Stimulated activated CD8-positive, alpha-beta memory T cell treated with anti-CD3 and anti-CD28 coated beads, Interleukin-7, amount 100 ng/mL, for 1 hour (primary cell): ENCODE measurements at places on chromosomes 11 and 22.

GRCh38 chr11:93622043-93622442 is 39.4 kb upstream of the CEP295 start:
- no peak for DNase-seq

DNA sequence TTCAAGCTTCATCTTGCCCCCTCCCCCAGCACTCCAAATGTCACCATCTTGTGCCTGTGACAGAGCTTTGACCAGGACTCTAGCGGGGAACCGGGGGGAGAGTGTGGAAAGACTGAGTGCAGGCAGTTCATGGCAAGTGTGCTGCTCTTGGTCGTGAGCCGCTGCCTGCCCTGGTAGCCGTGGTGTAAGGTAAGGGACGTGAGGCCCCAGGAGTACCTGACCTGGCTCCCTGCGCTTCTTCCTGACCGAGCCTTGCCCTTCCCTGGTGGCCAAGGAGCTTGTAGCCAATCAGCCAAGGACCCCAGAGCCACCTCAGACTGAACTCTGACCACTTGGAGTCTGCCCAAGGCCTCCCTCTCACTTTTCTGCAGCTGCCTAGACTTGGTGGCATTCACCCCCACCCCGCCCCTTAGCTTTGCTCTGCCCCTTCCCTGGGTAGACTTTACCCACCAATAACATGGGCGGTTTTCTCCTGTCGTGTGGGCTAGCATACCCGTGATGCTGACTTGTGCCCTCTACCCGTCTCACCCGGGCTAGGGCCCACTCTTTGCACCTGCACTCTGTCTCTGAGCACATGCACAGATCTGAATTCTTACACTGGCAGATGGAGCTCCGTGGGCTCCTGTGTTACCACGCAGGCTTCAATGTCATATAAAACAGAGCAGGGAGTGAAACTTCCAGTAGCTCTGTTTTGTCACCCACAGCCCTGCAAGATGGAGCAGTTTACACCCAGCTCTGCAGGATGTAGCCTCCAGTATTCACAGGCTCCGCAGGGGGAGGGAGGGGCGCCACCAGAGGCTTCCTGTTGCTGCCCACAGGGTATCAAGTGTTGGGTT is 1.5 kb downstream of the DGKZ start:
- no peak for DNase-seq

DNA sequence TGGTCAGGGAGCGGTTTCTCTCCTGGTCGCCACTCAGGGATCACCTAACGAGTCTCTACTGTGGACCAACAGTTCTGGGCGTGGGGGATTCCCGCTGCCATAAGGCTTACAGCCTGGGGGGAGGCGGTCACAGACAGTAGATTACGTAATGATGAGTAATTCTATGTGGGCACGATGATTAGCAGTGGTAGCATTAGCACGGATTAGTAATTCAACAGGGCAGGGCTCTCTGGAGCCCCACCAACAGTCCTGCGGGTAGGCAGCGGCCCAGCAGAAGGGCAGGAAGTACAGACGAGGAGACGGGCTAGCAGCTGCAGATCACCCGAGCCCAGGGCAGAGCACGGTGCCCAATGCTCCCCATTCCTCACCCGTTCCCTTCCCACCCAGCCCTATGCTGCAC is 3.6 kb downstream of the SHISAL1 start:
- no peak for DNase-seq

DNA sequence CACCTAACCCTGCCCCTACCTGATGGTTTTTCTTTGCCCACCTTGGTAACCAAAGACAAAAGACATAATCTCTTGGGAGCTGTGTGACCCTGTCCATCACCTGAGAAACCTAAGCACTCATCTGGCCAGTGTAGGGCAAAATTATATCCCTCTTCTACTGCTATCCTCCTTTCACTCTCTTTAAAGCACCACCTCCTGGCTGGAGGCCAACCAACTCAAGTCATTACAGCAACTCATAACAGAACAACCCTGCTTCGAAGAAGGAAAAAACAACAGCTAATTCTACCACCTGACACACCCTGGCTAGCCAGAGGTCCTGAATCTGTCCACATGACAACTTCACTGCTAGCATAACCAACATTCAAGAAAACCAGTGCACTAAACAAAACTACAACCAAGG is 45.5 kb downstream of the GAS2 start:
- DNase-seq: no peak

DNA sequence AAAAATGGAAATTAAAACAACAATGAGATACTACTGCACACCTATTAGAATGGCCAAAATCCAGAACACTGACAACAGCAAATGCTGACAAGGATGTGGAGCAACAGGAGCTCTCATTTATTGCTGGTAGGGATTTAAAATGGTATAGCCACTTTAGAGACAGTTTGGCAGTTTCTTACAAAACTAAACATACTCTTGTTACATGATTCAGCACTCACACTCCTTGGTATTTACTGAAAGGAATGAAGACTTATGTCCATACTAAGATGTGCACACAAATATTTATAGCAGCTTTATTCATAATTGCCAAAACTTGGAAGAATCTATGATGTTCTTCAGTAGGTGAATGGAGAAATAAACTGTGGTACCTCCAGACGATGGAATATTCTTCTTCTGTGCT is 40.8 kb downstream of the PGM2L1 start:
- no peak for DNase-seq

GRCh38 chr11:128294671-128295050 is 292.7 kb downstream of the ETS1 start:
- DNase-seq: no peak

- no peak for DNase-seq
Observed at GRCh38 chr11:87454241-87454640, 416.5 kb downstream of the TMEM135 start.

DNA sequence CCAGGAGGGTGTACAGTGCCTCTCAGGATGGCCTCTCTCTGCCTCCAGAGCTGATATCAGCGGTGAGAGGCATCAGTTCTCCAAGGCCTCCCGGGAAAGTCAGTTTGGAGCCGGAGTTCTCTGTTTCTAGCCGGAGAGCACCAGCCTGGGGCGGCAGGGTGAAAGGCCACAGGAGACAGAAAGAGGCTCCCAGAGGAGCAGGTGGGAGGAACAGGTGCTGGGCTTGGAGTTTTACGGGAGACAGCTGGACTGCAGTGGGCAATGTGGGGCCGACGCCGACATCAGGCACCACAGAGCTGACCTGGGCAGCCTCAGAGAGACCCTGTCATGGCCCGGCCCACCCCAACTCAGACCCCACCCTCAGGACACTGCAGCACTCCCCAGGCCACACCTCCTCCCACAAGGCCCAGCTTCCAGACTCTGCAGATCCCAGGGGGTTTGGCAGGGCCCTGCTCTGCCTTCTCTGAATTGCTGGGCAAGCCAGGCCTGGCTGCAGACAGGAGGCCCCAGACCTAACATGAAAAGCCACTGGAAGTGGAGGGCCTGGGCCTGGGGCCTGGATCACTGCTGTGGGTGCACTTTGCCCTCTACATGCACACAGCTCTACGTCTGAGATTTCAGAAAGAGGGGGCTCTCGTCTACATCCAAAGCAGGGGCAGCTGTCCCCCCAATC is 885.6 kb downstream of the BRD1 start:
- DNase-seq: no peak

DNA sequence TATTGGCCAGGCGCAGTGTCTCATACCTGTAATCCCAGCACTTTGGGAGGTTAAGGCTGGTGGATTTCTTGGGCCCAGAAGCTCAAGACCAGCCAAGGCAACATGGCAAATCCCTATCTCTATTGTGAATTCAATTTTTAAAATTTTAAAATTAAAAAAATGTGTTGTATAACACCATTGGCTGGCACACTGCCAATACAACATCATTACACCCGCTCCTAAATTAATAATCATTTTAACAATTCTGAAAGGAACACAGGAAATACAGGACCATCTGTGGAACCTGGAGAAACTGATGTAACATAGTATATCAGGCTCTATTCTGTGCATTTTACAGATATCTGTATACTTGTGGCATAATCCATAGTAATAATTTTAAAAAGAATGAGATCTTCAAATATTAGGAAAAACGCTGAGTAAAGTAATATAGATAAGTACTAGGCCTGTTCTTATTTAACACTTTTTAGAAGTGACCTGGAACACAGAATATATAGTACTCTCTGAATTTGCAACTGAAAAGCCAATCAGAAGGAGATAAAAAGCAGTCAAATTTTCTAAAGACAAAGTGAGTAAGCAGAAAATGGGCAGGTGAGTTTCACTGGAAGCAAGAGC is 124.3 kb downstream of the APOL5 start:
- DNase-seq: no peak

- DNase-seq: no peak
Observed at GRCh38 chr11:18088966-18089365, 16.9 kb downstream of the SAAL1 start.

DNA sequence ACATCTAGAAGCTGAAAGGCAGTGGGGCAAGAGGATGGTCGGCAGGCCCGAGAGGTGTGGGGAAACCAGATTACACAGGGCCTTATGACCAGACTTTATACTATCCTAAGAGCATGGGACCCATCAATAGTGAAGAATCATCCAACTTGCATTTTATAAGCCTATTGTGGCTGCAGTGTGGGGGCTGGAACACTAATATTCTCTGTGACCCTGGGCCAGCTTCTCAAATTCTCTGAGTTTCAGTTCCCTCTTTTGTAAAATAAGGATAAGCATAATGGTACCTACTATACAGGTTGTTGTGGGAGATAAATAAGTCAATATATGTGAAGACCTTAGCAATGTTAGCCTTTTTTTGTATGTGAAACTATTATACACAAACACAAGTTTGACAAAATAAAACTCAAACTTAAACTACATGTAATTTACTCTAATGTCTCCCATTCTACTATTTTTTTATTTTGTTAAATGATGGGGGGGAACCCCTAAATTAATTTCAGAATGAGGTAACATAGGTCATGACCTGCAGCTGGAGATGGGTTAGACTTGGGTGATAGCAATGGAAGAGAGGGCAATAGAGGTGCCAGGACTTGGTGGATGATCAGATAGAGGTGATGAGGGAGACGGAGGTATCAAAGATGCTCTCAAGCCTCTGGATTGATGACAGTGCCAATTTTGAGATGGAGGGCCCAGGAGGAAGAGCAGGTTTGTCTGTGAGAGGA is 30.1 kb downstream of the SMCO4 start:
- DNase-seq: no peak

DNA sequence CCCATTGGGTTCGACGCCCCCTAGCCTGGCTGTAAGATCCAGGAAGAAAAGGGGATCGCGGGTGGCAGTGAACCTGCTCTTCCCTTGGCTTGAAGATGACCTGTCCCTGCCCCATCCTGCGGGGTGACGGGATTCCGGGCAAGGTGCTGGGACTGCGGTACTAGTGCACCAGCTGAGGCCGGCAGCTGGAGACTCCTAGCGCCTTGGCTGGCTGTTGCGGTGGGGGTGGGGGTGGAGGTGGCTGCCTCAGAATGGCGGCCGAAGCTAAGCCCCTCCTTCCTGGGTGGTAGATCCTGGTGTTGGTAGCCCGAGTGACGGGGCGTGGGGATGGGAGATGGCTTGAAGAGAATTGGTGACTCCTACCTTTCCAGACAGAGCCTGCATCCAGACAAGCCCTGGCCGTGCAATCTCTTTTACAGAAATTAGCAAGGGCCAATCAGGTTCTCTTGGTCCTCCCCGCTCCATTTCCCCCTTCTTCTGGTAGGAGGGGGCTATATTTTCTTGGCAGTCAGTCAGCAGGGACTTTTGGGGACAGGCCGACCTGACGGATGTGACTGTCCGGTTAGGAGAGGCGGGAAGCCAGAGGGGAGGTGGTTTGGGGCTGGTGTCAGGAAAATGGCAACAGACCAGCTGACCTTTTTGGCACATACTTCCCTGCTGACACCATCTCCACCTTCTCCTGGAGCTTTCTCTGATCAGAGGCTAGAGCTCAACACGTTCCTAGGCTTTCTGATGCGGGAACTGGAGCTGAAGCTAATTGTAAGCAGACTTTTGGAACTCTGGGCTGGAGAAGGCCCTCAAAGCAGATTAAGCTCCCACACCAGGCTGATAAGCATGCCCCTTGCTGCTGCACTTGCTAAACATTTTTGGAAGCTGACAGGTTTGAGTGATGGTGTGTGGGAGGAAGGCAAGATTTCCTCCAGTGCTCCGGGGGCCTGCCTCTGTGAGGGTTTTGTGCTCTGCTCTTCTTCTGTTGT is 2.0 kb downstream of the NAV2 start:
- DNase-seq: no peak

GRCh38 chr11:130246738-130247137 is 68.0 kb downstream of the ZBTB44 start:
- DNase-seq: no peak

DNA sequence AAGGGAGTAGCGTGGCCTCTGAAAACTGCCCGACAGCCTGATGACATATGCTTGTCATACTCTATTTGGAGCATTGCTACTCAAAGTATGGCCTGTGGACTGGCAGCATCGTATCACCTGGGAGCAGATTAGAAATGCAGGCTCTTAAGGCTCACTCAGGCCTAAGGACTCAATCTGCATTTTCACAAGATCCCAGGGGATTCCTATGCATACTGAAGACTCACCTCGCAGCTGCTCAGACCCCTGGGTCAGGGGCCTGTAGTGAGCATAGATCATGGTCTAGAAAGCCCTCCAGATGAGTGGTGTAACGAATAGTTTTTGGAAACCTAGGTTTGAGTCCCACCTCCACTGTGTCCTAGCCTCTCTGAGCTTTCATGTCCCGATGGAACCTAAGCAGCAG is 126.3 kb downstream of the FEZ1 start:
- no peak for DNase-seq

DNA sequence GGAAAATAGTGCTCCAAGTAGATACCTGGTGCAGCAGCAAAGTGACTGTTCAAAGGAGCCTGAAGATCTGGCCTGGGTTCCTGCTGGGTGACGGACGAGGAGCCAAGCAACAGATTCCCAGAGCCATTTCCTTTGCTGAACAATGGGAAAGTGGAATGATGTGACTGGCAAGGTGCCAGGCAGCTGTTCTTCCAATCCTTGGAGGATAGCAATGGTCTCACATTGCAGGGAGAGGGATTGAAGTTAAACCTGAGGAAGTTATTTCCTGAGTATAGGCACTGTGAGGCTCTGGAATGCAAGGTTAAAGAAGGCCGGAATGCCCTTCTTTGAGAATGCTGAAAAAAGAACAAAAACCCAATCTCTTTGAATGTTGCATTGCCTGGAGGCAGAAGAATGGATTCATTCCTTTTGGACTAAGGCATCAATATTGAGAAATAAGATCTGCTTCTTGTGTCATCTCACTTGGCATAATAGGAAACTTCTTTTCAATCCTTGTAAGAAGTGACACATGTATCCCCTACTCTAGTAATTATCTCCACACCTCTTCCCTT is 223.8 kb downstream of the BLID start:
- DNase-seq: no peak

- no peak for DNase-seq
Observed at GRCh38 chr11:18748766-18749365, 22.9 kb upstream of the IGSF22 start.

- DNase-seq: no peak
Observed at GRCh38 chr11:133078012-133078411, 454.3 kb downstream of the OPCML start.

DNA sequence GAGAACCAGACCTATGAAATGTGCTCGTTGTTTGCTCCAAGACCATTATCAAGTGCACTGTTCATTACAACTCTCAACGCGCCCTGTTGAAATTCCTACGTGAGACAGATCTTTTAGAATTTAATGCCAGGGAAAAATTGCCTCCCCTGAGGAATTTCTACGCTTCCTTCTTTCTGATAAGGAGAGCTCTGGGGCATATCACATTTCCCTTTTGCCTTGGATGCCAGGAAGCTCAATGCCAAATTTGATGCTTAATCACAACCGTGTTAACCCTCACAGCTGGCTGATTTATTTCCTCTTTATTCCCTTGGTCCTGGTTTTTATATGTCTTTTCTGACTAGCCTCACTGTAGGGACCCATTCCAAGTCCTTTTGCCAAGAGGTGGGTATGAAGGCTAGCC is 109.4 kb downstream of the MICAL2 start:
- no peak for DNase-seq

GRCh38 chr11:73218830-73219215 is 742 bp downstream of the P2RY2 start:
- no peak for DNase-seq
